ENCODE measurements at places on chromosomes 5 and 9.
A peak's percentile ranks its signal among the peaks of the same experiment; 100 is the strongest.

- DNase-seq, result no peak
These were observed 5.9 kb upstream of the QRFP start for GRCh38 chr9:130902204-130903185.

DNA sequence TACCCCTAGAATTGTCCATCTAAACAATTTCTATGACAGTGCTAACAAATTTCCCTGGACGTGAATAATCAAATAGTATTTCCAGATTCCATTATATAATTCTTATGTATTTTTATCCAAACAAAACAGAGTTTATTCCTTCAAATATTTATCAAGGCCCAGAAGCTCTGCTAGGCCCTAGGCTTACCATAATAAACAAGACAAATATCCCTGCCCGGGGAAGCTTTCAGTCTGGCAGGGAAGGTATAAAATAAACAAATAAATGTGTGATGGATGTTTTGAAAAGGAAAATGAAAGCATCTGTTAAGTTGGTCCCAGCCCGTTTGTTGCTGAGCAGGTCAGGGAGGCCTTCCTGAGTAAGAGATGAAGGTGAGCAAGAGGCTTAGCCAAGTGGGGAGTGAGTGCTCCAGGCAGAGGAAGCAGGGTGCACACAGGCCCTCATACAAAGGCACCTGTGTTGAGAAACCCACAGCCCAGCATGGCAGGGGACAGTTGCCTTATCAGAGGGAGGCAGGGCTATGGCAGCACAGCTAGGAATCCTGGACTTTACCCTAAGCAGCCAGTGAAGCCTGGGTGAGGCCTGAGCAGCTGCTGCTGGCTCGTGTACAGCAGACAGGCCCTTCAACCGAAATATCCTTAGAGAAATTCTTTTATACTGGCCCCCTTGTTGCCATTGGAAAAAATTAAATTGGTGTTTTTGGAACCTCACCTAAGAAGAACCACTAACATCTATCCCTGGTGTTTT, 7.7 kb upstream of the SLC35D2 start:
- peak; percentile 83 for DNase-seq

GRCh38 chr5:127400539-127400938, 109.9 kb downstream of the MEGF10 start:
- no peak for DNase-seq

DNA sequence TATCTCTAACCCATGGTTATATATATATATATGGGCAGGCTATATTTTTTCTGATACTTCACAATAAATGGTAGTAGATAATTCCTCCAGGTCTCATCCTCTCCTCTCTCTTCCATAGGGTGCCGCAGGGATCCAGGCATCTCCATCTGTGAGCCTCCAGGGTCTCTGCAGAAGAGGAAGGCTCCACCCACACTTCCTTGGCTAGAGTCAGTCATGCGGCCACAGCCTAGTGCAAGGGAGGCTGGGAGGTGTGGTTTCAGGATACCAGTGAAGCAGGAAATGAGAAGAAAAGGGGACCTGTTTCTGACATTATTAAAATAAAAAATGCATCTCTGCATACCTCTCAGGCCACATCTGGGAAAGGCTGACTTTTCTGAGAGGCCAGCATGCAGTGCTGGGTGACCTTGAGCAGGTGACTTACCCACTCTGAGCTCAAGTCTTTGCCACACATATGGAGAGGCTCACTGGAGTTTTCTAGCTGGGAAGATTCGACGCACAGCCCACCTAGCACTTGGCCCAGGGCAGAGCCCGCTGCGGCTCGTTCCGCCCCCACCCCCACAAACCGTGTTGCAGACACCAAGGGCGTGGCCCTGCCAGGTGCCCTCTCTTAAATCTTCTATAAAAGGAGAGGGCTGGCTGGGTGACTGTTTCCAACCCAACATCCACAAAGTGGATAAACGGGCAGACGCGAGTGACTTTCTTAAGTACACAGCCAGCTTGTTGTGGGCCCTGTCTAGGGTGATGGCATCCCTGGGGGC, 47.9 kb downstream of the OLFM1 start:
- no peak for DNase-seq

DNA sequence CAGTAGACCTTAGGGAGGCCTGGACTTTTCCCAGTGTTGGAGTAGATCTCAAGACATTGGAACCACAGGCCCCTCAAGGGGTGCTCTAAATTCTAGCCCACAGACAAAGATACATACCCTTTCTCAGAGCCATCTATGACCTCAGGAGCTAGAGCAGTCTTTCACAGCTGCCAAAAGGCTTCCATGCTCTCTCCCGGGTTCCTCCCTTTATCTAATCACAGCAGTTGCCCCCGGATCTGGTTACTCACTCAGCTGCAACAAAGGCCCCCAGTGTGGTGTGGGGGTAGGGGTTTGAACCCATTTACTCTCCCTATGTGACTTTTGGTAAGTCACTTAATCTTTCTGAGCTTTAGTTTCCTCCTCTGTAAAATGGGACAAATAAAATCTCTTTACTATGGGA, 27.0 kb downstream of the POU4F3 start:
- no peak for DNase-seq

- no peak for DNase-seq
These were observed 120.8 kb upstream of the SLC27A6 start for GRCh38 chr5:128844354-128844923.

GRCh38 chr5:119354537-119355243, 1.1 kb upstream of the TNFAIP8 start:
- no peak for DNase-seq

GRCh38 chr5:139494256-139494655, 11.7 kb upstream of the STING1 start:
- no peak for DNase-seq

DNA sequence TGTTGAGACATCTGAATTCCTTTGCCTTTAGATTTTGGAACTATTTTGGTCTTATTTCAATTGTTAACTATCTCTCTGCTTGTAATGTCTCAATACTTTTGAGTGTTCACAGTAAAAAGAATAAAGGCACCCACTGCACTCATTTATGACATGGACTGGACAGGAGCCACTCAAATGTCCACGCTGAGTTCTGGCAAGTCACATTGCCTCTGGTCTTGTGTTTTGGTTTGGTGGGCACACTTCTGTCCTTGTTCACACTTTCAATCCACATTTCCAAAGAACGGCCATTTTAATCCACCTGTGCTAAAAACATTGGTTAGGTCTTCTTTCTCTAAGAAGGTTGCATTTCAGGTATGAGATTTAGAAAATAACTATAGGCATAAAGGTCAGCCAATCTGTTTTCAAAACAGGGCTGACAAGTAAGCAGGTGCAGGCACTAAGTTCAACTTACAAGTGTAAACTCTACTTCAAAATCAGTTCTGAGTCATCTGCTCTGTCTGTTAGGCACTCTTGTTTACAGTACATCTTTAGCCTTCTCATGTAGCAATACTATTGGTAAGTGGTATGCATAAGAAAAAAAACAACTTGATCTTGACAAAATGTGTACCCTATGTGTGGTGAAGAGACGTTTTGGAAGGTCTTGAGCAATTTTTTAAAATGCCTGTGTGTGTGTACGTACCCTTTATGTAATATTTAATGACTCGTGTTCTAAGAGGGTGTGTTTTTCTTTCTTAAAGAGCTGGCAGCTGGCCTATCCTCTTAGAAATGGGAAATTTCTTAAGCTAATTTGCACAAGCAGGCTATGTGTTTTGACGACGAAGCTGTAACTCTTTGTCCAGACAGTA, 31.5 kb upstream of the ZFAND5 start:
- no peak for DNase-seq

- no peak for DNase-seq
These were observed 211.6 kb downstream of the SLIT3 start for GRCh38 chr5:169089343-169089742.

DNA sequence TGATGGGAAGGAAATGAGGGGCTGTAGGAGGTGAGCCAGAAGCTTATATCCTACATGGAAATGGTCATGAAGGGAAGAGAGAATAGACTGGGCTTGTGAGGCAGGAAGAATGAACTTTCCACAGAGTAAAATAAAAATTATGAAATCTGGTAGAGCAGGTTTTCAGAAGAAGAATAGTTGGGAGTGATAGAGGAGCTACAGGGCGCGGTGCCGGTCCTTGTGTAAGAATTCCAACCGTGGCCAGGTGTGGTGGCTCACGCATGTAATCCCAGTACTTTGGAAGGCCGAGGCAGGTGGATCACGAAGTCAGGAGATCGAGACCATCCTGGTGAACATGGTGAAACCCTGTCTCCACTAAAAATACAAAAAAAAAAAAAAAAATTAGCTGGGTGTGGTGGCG, 8.9 kb upstream of the UNC13B start:
- no peak for DNase-seq

DNA sequence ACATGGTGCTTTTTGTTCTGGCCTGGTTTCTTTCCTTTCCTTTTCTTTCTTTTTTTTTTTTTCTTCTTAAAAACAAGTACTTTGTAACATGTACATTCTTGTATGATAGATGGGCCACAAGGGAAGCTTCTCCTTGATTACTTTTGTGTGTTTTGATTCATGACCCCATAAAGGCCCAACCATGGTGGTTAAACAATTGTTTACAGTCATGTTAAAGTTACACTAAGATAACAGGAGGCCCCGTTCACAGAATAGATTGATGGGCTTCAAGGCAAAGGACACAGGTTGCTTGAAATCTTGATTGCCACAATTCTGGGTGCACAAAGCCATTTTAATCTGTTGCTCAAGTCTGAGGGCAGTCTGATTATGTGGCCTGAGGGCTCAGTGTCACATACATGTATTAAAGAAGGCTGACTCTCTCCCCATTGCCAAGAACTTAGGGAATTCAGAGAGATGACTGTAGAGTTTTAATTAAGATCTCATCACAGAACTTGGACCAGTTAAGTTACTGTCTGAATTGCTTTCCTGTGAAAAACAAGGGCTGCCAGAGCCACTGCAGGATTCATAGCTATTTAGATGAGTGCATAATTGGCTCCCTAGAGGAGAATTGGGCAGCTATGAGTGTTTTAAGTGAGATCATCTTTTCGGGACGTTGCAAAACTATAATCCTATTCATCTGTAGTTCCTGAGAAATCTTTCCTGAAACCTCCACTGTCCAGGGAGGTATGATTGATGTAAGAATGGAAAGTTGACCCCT, 163.4 kb downstream of the TLE4 start:
- no peak for DNase-seq

DNA sequence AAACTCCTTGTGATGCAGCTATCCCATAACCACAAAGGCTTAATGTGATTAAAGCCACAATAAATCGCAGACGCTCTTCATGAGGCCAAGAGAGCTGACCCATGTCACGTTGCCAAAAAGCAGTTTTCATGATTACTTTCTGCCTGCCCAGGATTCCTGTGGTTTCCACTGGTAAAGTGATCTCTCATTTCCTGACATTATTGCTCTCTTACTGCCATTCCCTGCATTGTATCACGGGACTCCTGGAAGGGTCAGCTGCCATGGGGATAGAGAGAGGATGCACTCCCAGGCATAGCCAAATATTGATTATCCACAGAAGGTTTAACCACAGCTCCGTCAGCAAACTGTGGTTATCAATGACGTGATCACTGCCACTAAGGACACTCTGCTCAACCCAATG, 103.8 kb upstream of the SLC1A3 start:
- no peak for DNase-seq

DNA sequence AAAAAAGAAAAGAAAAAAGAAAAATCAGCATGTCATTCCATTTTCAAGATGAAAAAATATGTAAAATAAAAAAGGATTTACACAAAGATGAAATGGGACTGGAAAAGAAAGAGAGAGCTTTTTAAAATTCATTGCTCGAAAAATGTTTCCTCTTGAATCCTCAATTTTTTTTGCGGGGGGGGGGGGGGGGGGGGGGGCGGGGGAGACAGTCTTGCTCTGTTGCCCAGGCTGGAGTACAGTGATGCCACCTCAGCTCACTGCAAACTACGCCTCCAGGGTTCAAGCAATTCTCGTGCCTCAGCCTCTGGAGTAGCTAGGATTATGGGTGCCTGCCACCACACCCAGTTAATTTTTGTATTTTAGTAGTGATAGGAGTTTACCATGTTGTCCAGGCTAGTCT, 16.5 kb downstream of the PFDN1 start:
- no peak for DNase-seq

- no peak for DNase-seq
These were observed 63.4 kb upstream of the SREK1 start for GRCh38 chr5:66080664-66081063.

DNA sequence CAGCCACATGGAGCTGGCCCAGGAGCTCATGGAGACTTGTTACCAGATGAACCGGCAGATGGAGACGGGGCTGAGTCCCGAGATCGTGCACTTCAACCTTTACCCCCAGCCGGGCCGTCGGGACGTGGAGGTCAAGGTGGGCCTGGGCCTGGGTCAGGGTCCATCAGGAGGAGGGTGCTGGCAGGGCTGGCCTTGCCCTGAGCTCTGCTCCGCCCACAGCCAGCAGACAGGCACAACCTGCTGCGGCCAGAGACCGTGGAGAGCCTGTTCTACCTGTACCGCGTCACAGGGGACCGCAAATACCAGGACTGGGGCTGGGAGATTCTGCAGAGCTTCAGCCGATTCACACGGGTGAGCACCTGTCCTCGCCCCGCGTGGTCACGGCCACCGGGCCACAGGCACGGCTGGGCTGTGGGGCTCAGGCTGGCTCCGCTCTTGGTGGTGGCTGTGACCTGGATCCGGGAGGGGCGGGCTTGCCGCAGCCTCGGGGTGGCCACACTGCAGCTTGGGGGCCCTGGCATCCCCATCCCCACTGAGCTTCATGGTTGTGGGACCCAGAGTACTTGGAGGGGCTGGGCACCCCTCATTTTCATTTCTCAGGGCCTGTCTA, 7.1 kb downstream of the DPP7 start:
- DNase-seq, result no peak

GRCh38 chr9:91033797-91034196, 232.2 kb downstream of the SYK start:
- DNase-seq, result peak; percentile 55

DNA sequence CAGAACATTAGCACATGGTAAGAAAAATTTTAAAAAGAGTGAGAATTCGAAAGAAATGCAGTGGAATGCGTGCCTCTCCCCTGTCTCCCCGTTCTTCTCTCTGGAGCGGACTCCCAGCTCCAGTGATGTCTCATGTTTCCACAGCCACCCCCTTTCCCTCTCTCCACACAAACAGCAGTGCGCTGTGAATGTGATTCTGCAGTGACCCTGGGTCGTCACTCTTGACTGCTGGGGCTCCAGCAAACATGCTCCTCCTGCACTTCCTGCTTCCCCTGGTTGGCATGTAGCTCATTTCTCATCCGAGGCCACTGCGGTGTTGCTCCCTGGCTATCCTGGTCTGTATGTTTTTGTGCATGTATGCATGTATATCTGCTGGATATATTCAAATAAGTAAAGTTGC, 13.3 kb downstream of the PHF2 start:
- DNase-seq, result no peak

- no peak for DNase-seq
These were observed 72.8 kb downstream of the APBA1 start for GRCh38 chr9:69599232-69599971.

GRCh38 chr5:29089591-29090130, 2051.3 kb upstream of the CDH9 start:
- no peak for DNase-seq

GRCh38 chr5:175836737-175837136, 34.6 kb upstream of the CPLX2 start:
- no peak for DNase-seq

- DNase-seq, result no peak
These were observed 129.2 kb upstream of the FST start for GRCh38 chr5:53350991-53351770.

Data from left colon (tissue), 2 donors.